ENCODE measurements at places on chromosomes 1 and 21.

GRCh38 chr1:34262921-34263320 is 86.2 kb downstream of the C1orf94 start:
- DNase-seq: no peak

DNA sequence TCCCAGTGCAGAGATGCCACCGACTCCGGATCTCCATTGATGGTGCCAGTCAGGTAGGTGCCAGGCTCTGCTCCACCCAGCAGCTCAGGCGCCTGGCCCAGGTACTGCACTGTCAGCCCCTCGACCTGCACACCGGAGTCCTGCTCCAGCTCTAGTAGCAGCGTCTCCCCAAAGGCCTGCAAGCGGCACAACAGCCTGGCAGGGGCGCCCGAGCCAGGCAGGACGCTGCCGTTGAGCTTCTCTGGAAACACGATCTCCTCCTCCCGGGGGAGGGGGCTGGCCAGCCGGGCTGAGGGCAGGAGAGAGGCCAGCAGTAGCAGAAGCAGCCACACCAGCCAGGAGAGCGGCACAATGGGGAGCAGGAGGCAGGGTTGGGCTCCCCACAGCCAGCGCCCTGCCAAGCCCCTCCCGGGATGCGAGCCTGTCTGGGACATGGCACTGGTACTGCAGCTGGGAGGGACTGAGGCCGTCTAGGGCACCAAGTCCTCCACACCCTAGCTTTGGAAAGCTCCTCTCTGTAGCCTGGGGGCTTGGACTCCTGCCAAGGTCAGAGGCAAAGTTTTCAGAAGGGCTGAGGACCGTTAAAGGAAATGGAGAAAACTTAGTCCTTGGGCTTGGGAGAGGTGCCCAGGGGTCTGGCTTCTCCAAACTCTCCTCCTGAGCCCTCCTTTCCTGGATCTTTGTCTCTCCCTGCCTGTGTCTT is 509 bp downstream of the ADAMTS4 start:
- DNase-seq: no peak

DNA sequence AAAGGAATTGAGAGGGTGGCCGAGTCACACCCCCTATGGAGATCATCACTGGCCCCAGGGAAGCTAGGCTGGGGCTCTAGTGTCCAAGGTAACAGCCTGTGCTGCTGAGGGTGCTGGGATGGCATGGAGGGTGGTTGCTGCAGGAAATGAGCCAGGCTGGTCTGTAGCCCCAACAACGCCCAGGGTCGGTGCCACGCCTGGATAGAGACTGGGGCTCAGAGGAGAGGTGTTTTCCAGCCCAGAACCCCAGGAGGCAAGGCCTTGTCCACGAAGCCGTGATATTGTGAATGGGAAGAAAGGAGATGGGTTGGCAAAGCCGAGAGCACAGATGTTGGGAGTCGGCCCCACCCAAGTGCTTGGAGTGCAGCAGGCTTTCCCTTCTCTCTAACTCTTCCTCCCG is 68.9 kb upstream of the ACTRT2 start:
- no peak for DNase-seq

DNA sequence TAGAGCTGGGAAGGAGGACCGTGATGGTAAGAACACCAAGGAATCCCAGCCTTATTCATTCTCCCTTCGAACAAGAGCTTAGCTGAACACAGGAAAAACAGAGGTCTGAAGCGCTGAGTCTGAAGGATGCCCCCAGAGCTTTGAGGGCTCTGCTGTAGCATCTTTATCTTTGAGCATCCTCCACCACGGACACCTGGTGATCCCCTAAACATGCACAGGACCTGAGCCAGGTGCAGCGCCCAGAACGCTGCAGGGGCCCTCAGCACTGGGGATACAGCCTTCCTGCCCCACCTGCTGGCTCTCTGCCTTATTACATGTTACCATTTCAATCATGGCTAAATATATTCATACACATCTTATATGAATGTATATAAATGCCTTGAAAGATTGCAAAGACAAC is 7.7 kb upstream of the GPATCH4 start:
- DNase-seq: peak; percentile 65

DNA sequence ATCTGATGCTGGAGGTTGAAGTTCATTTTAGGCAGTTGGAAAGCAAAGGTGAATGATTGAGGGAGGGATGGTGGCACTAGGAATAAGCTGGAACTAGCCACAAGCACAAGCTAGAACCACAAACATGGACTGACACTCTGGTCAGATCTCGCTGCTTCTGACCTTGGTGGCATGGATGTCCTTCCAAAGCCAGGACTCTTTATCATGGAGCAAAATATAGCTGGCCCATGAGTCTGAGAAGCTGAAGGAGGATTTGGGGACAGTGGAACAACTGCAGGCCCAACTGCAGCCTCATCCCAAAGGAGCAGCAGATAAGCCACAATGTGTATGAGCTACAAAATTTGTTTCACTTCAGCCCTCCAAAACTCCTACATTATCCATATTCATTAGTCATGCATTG is 35.5 kb downstream of the SRSF11 start:
- no peak for DNase-seq

GRCh38 chr1:92486251-92487077 is at the start of gene GFI1:
TSS of gene GFI1 (minus strand) at chr1:92486925. CDS start at chr1:92483487, 3,438 bp downstream.
- DNase-seq: peak; percentile 86

DNA sequence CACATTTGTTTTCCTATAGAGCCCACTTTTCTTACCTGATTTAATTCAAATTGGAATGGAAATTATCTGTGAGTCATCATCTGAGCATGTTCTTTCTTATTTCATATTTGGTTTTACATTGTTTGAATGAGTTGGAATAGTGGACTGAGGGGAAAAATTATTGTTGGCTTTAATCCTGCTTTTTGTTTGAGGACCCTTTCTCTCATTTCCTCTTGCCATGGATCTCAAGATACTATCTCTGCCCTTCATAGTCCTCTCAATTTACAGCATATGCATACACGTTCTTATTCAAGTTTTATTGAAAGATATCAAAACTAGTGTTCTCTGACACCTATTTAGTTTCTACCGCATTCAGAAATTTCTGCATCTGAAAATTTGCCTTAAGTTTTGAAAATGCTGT is 5.1 kb downstream of the KCNK2 start:
- DNase-seq: no peak

DNA sequence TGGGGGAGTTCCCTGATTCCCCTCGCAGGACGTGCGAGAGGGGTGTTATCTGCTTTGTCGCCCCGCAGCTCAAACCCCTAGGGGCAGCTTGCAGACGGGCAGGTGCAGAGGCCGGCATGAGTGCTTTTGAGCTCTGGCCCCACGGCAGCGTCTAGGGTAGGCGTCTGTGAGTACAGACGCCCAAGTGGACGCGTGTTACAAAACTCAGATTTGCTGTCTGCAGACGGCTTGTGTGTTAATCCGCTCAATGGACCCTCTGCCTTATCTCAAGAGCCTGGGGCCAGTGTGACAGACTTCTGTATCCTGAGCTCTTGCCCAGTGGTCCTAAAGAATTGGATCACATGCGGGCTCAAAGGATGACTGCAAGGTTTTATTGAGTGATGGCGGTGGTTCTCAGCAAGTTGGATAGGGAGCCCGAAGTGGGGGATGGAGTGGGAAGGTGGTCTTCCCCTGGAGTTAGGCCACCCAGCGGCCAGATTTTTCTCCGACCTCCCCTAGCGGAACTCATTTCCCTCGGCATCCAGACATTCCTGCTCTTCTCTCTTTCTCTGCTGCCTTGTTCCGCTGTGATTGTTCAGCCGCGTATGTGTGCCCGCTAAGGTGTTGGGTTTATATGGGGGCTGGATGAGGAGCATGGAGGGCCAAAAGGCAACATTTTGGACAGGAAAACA is 9.4 kb downstream of the CFHR4 start:
- no peak for DNase-seq

DNA sequence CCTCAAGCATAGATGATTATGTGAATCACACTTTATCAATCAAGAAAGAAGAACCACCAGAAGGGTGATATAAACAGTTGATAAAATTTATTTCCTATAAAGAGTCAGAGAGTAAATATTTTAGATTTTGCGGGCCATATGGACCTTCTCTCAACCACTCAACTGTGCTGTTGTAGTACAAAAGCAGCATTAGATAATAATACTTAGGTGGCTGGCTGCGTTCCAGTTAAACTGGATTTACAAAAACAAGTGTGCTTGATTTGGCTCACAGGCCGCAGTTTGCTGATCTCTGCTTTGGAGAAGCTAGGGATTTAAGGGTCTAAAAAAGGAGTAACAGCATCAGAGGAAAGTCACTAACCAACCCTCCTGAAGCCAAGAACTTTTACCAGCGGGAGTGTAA is 1406.0 kb downstream of the KCNT2 start:
- DNase-seq: no peak

GRCh38 chr21:27346041-27346448 is 379.2 kb upstream of the ADAMTS5 start:
- DNase-seq: no peak

GRCh38 chr1:153963850-153964331 is 554 bp upstream of the SLC39A1 start:
- no peak for DNase-seq

DNA sequence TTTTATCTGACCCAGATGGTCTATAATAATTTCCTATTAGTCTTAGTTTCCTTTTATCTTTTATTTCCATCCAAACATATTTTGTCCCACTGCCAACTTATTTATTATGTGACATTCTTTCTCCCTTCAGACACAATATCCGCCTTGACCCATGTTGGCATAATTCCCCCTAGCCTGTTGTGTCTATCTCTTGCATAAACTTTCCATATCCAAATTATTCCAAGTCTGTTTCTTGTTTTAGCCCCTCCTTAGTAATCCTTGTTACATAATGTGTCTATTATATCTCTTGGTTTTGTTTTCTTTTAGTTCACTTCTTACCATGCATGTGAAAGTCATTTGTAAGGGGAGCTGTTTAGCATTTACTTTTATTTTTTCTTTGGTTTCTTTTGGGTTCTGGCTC is 81.6 kb upstream of the CACHD1 start:
- no peak for DNase-seq

Measured in activated T-cell treated with anti-CD3 and anti-CD28 coated beads, Interleukin-2, amount 50 U/mL, for 24 hours (primary cell).